ENCODE measurements at places on chromosomes 13 and 19.

DNA sequence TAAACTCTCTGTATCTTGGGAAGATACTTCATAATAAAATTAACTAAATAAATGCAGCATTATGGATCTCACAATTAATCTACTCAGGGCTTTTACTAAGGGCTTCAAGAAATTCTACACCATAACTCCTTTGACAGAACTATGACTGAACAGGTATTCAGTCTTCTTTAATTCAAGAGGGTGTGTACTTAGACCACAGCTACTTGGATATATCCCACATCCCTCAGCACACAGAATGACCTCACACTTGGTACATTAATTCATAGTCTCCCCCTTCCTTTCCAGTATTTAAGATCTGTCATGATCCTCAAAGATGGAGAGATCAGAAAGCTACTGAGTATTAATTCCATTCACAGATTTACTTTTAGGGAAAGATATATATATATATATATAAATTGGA is 11.6 kb downstream of the DIAPH3 start:
- no peak for DNase-seq

GRCh38 chr13:83879431-83880171 is 2.7 kb downstream of the SLITRK1 start:
- DNase-seq = no peak

DNA sequence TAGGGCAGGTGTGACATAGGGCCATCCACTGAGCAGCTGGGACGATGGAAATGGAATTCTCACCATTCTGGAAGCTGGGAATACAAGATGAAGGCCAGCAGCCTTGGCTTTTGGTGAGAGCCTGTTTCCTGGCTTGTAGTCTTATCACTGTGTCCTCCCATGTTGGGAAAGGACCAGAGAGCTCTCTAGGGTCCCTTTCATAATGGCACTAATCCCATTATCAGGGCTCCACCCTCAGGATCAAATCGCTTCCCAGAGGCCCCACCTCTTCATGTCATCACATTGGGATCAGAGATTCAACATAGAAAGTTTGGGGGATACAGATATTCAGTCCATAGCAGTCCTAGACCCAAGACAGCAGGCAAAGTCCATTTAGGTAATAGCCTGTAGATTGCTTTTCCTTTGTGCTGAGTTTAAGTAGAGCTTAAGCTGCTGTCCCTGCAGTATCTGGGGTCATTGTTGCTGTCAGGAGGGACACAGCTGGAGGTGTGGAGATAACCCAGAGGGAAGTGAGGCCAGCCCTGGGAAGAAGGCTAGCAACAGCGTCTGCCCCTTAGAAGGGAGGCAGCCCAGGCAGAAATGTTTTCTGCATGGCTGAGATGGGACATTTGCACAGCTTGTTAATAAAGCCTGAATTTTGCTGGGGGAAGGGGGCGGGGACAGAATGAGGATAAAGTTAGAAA is 136.5 kb upstream of the GPR12 start:
- no peak for DNase-seq

DNA sequence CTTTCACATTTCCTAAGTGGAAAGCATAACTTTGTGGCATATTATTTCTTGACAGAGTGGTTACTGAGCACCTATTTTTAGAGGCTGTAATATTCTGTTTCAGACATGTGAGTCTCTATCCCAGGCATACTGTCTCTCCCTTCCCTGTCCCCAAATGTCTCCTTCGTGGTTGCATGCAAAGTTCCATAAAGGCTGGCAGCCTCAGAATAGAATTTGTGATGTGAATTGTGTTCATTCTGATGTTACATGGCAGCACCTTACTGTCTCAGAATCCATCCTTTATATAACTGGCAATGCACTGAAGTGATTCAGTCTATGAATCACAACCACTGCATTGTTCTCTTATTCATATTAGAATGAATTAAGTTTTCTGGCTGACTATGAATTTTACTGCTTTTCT is 89.0 kb upstream of the SLC7A1 start:
- peak; percentile 29 for DNase-seq

DNA sequence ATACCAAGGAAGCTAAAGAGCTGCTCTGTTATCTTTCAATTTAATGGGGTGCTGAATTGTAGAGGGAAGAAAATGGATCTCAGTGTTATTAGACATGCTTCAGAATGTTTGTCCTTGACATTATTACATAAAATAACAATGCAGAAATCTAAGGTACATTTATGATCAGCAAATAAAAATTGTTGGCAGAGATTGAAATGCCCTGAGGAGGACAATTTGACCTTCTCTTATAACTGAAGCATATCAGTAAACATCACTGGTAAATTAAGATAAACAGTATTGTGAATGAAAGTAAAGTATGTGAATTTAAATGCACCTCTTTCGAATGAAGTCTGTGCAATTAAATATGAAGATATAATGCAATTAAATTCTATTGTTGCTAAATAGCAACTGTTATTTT is 1362.1 kb upstream of the ATXN8OS start:
- no peak for DNase-seq

DNA sequence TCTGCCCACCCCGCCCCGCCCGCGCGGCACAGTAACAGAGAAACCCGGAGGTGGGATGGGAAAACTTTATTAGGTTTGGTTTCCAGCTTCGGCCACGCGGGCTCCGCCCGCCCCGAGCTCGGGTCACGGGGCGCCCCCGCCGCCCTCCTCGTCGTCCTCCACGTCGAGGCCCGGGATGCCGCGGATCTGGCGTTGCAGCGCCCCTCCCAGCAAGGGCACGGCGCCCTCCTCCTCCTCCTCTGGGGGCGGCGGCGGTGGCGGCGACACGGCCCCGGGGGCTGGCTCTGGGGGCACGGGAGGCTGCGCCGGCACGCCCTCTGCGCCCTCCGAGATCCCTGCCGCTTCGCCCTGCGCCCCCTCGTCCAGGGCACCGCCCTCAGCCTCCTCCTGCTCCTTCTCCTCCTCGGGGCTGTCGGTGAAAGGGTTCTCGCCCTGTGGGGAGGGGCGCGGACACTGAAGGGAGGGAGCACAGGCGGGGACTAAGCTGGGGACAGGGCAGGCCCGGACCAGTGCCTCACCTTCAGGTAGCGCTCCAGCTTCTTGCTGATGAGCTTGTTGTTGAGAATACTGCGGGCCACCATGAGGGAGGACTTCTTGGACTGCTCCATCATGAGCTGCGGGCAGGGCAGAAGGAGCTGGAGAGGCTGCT is 536 bp upstream of the AKAP8 start:
- peak; percentile 43 for DNase-seq

DNA sequence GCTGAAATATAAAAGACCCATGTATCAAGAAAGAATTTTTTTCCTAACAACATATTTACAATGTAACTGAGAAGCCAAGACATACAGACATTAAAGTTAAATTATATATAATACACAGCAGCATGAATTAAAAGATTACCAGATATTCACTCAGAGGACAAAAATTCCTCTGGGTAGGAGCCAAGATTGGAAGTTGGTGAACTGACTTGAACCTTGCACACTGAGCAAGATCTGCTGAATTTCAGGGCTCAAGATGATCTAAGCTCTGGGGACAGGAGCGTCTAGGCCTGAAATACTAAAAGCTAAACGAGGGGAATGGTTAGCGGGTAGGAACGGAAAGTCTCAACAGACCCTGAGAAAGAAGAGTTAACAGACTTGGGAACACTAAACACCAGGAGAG is 8.5 kb downstream of the FOXO1 start:
- no peak for DNase-seq

DNA sequence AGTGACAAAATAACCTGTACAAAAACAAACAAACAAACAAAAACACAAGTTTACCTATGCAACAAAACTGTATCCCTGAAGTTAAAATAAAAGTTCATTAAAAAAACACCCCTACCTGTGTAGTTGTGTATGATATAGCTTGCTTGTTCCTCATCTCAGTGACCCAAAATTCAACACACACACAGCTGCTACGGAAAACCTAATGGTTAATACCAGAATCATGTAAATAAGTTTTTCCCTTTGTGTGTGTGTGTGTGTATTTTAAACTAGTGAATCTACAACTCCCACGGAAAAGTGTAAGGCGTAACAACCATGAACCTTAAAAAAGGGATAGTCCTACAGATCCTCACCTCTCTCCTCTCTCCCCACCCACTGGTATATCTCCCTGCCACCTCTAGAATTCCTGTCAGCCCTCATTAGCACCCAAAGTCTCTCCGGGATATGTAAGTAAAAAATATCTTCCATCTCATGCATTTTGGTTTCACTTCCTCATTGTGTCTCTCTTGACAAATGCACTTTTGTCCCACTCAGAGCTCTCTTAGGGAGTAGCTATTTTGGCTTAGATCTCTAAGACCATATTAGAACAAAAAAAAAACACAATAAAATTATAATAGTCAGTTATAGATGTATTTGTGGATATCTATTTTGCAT is 2236.5 kb downstream of the PCDH9 start:
- peak; percentile 3 for DNase-seq

DNA sequence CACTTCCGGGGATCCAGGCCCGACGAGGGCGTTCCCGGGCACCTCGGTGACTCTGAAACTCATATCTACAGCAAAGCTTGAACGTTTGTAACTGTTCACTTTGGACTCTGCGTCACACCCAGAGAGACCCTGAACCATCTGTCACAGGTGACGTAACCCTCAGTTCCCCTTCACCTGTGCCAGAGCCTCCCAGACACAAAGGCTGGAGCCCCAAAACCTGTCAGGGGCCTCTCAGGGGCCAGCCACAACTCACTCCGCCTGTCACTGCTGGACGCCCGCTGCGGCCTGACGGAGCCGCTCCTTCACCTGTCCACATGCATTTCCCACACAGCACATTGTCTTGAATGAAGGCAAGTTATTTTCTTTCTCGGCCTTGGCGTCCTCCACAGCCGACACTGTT is 8.0 kb downstream of the RASA3 start:
- DNase-seq = no peak

DNA sequence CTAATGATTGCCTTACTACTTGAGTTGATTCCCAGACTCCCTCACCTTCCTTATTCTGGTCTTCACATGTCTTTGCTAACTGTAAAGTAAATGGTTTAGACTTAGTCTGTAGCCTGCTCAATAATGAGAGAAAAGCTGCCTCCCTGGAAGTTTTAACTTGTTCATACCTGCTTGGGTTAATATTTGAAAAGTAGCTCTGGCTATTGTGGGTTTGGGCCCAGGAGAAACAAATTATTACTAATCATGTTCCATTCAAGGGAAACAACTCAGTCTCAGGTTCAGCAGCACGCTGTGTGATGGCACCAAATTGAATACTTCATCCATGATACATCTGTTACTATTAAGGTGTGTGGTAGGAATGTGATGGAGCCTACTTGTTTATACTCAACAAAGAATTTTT is 75.0 kb downstream of the ZMYM2 start:
- no peak for DNase-seq

DNA sequence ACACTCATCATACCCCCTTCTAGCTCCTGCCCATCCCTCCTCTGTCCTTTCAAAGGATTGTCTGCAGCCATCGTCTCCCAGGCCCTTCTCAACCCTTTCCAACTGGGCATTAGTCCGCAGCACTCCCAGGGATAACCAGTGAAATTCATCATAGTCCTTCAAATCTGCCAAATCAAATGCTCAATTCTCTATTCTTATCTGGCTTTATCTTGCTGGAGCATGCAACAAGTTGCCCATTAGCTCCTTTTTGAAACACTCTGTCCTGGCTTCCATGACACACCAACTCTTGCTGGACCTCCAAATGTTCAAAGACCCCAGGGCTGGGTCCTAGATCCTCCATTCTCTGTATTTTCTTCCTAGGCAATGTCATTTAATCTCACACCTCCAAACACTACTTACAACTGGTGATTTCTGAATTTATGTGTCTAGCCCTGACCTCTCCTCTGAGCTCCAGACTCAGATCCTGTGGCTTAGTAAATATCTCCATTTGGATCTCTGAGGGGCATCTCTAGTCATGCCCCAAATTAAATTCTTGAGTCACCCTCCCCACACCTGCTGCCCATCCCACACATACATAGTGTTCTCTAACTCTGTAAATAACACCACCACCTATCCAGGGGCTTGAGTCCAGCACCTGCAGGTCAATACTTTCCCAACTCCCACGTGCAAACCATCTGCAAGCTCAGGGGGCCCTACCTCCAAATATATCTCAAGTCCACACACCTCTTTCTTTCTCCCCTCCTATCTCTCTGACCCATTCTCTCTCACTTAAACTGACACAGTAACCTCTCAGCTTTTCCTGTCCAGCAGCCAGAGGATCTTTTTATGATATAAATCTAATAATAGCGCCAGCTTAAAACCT is 9.1 kb upstream of the ANKRD10 start:
- DNase-seq = no peak

All from RPMI7951 (cell line).